ENCODE measurements at places on chromosomes 12 and 14.

- DNase-seq, result no peak
These were observed 1.7 kb downstream of the NDRG2 start for GRCh38 chr14:21023174-21023573.

- no peak for DNase-seq
These were observed 48.0 kb downstream of the SLC17A8 start for GRCh38 chr12:100404769-100405407.

DNA sequence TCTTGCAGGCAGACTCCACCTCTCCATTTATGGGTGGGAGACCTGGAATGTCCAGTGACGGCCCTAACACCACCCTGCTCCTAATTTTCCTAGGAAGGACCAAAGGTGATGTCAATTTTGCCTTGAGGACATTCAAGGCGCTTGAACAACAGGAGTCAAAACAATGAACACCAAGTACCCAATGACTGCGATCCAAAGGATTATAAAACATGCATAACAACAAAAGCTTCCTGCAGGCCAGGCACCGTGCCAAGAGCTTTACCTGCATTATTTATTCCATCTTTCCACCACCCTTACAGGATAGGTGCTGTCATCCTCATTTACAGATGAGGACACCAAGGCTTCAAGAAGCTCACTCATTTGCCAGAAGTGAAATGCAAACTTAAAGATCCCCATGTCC, 15.2 kb upstream of the FOXN3 start:
- no peak for DNase-seq

GRCh38 chr14:63909984-63910383, 57.2 kb downstream of the SYNE2 start:
- DNase-seq, result no peak

GRCh38 chr12:49138587-49138986, 7.4 kb upstream of the TUBA1B start:
- no peak for DNase-seq

- no peak for DNase-seq
These were observed 69.5 kb downstream of the NKX2-1 start for GRCh38 chr14:36450550-36450949.
